ENCODE measurements at places on chromosomes 6 and 20. TPM values are rescaled to one million over a fixed set of nuclear protein-coding genes. Genes with fewer than 3 reads are reported as not detected.

SERPINB6 gene
- 218 TPM for total RNA-seq

PDE10A gene
- total RNA-seq, result 7.1 TPM

TCP11 gene
- total RNA-seq, result not detected

DEFB116 gene
- total RNA-seq, result not detected

TPBG gene
- 9.8 TPM for total RNA-seq

LPA gene
- total RNA-seq, result not detected

GRCh38 chr6:16759181-16759645 is 2.0 kb downstream of the ATXN1 start:
- no peak for DNase-seq

- no peak for DNase-seq
Observed at GRCh38 chr6:123575188-123575587, 61.6 kb downstream of the TRDN start.

DNA sequence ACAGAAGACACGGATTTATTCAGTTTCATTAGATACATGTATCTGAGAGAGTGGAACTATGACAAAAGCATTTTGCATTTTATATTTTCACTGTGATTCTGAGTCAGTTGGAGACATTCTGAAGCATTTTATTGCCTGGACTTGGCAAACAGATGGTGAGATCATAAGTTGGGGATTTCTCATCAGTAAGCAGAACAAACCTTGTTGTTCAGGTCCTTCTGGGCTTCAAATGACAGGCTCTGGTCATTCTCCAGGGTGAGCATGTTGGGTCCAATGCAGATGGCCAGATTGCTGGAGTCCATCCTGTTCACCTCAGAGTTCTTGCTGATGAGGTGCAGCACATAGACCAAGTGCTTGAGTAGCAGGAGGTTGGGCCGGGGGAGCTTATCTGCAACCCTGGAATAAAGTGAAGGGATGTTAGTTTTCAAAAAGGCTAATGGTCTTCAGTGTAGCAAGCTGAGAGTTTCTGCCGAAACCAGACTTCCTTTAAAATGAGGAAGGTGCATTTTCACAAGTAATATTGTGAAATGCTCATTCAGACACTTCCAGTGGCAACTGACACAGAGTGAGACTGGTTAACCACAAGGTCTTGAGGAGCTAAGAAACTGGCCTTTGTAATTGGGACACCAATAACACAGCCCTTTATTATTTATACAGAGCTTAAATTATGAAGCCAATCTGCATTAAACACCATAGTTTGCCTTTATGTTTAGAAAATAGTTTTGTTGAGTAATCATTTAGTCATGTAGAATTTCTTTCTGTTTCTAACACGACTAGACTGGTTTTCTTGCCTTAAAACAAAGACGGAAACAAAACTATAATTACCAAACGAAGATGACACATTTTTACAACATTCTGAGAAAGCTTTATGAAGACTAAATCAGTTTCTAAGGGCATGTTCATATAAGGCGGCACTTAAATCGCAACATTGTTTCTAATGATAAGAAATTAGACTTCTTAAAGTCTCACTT is 5.6 kb downstream of the TAGAP start:
- no peak for DNase-seq

DNA sequence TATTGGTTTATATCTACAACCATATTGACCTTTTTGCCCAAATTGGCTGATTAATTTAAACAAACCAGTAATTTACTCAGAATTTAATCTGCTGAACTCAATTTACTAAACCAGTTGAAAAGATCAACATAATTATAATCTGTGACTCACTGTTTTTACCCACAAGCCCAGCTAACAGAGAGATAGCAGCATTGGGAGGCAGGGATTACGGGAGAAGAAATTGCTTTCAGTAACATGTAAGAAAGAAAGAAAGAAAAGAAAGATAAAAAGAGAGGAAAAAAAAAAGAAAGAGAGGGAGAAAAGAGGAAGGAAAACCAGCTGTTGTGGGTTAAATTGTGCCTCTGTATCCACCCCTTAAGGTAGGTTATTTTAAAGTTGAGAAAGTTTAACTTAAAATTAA is 13.3 kb upstream of the RHAG start:
- DNase-seq, result no peak

GRCh38 chr20:63441136-63442099 is 31.0 kb downstream of the KCNQ2 start:
- DNase-seq, result no peak

DNA sequence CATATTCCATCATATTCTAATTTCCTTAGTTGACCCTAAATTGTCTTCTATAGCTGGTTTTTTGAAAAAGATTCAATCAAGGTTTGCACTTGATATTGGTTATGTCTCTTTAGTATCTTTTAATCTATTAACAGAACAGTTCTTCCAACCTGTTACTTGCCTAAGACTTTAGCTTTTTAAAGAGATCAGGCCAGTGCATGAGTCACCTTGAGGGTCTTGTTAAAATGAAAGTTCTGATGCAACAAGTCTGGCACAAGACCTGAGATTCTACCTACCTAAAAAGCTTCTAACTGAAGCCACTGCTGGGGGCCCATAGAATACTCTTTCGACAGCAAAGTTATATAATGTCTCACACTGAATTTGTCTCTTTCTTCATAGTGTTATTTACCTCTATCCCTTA is 3.2 kb downstream of the USP45 start:
- DNase-seq, result no peak

DNA sequence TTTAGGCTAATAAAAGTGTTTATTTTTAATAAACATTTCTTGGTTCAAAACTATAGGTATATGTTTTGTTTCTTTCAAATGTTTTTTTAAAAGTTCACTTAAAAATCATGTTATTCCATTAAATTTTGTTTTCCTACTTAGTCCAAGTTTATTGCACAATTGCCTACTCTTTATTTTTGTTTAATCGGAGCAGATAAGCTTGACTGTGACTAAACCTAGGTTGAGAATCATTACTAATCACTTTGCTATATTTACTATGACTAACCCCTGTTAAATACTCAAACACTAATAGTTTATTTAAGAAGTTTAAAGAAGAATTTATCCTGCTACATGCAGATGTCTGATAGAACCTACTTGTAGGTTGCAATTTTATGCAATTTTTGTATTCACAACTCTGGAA is 18.8 kb downstream of the MAP3K4 start:
- no peak for DNase-seq

GRCh38 chr20:51228763-51229162 is 205.9 kb upstream of the KCNG1 start:
- DNase-seq, result no peak

GRCh38 chr6:125453516-125453915 is 151.7 kb upstream of the HDDC2 start:
- DNase-seq, result no peak

DNA sequence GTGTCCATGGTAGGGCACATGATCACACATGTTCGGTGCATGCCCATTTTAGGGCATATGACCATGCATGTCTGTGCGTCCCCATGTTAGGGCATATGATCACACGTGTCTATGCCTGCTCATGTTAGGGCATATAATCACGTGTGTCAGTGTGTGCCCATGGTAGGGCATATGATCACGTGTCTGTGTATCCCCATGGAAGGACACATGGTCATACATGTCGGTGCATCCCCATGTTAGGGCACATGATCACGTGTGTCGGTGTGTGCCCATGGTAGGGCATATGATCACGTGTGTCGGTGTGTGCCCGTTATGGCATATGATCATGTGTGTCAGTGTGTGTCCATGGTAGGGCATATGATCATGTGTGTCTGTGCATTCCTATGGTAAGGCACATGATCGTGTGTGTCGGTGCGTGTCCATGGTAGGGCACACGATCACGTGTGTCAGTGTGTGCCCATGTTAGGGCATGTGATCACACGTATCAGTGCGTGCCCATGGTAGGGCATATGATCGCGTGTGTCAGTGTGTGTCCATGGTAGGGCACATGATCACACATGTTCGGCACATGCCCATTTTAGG is 30.6 kb downstream of the YTHDF1 start:
- DNase-seq, result no peak

DNA sequence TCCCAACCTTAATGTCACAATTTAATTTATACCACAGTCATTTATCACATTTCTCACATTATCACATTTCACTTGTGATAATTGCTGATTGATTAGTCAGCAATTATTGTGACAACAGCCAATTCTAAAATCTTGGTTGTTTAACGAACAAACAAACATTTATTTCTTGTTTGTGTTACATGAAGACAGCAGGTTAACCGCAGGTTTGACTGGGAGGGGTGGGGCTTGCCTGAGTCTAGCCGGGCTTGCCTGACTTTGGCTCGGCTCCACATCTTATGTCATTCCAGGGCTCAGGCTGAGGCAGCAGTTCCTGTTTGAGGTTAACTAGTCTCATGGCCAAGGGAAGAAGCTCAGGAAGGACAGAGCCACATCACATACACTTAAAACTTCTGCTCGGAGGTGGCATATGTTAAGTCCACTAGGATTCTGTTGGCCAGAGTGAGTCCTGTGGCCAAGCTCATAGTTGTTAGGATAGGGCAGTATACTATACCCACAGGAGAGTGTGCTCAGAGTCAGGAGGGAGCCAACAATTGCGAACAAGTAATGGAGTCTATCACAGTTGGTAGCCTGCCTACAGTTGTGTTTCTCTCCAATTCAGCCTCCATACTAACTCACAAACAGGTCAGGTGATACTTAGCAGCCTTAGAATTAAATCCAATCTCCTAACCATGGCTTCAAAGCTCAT is 90.0 kb upstream of the IFNGR1 start:
- peak; percentile 79 for DNase-seq

DNA sequence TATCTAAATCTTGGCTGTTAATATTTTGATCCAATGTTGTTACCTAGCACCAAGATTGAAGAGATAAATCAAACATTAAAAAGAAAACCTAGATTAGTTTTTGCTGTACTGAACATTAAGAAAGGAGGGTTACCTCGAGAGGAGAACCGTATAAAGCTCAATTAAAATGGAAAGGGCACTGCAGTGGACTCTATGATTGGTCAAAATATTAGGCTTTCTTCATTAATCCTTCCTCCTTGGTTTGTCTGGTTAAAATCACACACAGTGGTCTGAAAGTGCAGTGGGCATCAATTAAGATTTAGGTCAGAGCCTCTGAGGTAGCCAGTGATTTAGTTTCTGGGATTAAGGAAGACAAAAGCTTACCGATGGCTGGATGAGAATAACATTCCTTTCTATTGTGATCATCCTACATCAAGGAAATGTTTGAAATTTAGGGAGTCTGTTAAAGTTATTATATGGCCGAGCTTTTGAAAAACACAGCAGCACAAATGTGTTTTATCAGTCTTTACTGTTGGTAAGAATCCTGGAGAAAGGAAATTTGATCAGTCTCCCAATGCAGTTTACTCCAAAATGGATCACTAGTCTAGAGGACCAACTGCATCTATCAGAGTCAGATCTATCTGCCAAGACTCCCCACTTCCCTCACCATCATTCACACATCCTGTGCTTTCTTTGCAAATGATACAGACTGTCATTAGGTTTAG is 134.6 kb upstream of the NEDD9 start:
- no peak for DNase-seq

GRCh38 chr6:104633125-104633524 is 226.6 kb downstream of the HACE1 start:
- no peak for DNase-seq

- DNase-seq, result no peak
Observed at GRCh38 chr6:31378721-31379103, 21.7 kb upstream of the HLA-B start.

DNA sequence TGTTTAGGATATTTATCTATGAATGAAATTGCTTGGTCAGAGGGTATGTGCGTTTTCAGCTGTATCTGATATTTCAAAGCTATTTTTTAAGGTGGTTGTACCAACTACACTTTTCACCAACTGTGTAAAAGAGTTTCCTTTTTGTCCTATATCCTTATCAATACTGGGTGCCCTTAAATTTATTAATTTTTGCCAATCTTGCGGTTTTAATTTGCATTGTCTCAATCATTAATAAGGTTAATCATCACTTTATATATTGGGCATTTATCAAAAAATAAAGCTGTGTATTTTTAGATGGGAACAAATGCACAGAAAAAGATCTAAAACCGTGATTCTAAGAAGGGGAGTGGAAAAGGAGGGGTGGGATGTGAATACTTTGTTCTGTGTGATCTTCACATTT is 66.7 kb upstream of the SALL4 start:
- DNase-seq, result no peak

DNA sequence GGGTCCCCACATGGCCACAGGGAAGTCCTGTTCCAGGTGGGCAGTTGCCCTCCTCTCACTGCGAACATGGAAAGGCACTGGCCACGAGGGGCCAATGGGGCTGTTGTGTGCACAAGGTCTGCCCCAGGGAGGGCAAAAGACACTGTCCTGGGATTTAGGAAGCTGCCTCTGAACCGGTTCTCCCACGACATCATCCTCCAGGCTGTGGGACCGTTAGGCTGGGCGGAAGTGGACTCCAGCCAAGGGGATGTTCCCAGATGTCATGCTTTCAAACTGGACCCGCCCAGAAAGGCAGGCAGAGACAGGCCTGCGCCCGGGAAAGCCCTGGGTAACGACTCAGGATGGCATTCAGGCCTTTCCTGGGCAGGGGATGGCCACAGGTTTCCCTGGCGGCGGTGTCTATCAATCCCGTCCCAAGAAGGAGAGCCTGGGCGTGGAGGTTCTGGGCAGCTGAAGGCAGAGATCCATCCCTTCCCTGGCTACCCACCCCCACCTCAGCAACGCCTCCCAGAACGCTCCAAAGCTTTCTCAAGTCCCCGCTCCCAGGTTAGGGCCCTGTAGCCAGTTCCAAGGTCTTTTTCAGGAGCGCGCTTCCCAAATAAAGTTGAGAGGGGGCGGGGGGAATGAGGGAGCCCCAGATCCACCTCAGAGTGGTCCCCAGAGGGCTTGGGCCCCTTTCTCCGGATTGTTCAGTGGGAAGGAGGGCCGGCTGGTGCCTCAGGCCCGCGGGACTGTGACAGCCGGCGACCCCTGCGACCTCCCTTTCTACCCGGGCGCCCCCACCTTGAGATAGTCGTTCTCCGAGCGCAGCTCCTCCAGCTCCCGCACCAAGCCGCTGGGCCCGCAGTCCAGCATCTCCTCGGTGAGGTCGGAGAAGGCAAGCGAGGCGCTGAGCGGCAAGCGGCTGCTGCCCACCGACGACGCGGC is 13.8 kb upstream of the TLDC2 start:
- DNase-seq, result peak; percentile 91

- DNase-seq, result no peak
Observed at GRCh38 chr6:167836721-167837120, 10.0 kb downstream of the AFDN start.

DNA sequence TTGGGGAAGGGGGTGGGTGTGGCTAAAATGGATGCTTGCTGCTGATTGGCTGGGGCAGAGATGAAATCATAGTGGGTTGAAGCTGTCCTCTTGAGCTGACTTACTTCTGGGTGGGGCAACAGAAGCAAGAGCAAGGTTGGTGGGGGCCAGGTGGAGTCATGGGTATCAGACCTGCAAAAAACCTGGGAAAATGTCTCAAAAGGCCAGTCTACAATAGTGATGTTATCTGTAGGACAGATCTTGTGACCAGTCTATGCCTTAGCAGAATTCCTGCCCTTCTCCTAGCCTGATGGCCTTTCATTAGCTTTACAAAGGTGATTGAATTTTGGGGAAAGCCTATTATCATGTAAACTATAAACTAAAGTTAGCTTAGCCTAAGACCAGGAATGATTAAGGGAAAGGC is 945.7 kb downstream of the KIF16B start:
- DNase-seq, result no peak

Measured in left cardiac atrium (tissue), 4 donors.